Central memory CD4-positive, alpha-beta T cell (primary cell): ENCODE measurements at places on chromosomes 3 and 15.

GRCh38 chr15:67456677-67457529, 64.0 kb upstream of the C15orf61 start:
- peak; percentile 62 for DNase-seq

- no peak for DNase-seq
Measured at GRCh38 chr15:65952391-65953053, 83.2 kb downstream of the RAB11A start.

DNA sequence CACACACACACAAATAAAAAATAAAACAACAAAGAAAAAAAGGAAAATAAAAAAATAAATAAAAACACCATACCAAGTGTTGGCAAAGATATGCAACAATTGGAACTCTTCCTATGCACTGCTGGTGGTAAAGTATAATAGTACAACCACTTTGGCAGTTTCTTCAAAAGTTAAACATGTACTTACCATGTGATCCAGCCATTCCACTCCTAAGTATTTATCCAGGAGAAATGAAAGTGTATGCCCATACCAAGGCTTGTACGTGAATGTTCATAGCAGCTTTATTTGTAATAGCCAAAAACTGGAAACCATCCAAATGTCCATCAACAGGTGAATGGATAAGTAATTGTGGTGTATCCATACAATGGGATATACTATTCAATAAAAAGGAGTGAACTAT, 17.0 kb downstream of the WDR93 start:
- DNase-seq: no peak

GRCh38 chr3:55185380-55185779, 257.5 kb upstream of the LRTM1 start:
- no peak for DNase-seq

- no peak for DNase-seq
Measured at GRCh38 chr3:35968043-35968622, 328.8 kb downstream of the ARPP21 start.

GRCh38 chr15:67967871-67968431, 86.2 kb upstream of the PIAS1 start:
- DNase-seq: no peak

DNA sequence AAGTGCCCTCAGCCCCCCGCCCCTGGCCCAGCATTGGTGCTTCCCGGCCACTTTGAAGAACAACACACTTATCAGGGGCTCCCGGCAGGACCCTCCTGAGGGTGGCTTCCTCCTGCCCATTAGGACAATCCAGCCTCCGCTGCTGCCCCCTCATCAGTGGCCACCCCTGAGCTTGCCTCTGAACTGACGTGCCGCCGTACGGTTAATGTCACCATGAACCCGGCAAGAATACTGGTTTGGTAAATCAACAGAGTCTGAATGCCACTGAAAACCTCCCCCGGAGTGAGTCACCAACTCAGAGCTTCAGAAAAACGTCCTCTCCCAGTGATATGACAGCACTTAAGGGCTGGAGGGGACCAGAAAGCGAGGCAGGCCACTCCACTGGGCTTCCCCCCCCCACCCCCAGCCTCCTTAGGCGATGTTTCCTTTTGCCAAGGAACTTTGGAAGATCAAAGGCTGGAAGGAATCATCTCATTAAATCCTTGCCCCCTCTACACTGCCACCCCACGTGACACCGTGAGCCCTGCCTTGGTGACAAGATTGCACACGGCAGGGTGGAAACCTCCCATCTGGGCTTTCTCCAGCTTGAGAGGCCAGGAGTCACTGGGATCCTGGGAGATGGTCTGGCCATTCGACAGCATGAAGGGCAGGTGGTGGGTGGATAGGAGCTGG, 142.1 kb downstream of the NUP210 start:
- no peak for DNase-seq

DNA sequence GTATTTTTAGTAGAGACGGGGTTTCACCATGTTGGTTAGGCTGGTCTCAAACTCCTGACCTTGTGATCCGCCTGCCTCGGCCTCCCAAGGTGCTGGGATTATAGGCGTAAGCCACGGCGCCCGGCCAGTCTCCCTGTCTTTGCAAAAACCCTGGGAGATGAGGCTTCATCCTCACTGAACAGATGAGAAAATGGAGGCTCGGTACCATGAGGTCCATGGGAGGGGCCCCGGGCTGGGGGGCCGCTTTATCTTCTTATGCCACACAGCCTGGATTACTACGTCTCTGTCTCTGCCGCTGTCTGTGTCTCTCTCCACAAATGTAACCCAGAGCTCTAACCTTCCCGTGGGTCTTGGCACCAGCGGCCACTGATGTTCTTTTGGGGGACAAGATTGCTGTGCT, 39.1 kb downstream of the ABTB1 start:
- DNase-seq: no peak

DNA sequence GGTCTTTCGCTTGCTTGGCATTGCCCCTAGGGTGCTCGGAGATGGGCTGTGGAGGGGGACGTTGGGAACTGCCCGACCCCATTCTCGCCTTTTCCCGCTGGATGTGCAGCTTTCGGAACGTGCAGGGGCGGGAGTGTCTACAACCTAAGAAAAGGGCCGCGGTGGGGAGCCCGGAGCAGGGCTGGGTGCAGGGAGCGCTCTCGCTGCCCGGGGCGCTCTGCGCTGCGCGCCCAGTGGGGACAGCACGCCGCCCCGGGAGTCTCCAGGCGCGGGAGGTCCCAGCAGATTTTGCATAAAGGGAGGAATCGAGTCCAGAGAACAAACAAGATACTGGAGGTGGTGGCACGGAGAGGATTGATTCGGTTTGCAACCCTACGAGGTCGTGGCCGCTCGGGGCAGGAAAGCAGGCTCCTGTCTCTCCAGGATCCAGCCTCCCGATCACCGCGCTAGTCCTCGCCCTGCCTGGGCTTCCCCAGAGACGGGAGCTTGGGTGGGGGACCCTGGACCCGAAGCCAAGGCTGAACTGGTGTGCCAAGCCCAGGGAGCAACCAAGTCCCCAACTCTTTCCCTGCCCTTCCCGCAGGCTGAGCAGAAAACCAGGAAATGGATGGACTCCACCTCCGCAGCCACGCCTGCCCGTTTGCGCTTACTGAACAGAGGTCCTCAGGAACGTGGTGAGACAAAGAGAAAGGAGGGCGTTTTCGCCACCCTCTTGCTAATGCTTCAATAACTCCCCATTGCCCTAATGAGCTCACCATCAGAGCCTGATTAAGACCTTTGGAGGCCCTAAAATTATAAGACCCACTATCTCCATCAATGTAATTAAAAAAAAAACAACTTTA, 59.7 kb downstream of the NOX5 start:
- no peak for DNase-seq

- DNase-seq: no peak
Measured at GRCh38 chr3:189309400-189309975, 137.7 kb downstream of the TPRG1 start.

- DNase-seq: no peak
Measured at GRCh38 chr3:107600780-107601179, 78.0 kb downstream of the BBX start.

GRCh38 chr15:81575436-81576123, 201.6 kb upstream of the TMC3 start:
- no peak for DNase-seq

DNA sequence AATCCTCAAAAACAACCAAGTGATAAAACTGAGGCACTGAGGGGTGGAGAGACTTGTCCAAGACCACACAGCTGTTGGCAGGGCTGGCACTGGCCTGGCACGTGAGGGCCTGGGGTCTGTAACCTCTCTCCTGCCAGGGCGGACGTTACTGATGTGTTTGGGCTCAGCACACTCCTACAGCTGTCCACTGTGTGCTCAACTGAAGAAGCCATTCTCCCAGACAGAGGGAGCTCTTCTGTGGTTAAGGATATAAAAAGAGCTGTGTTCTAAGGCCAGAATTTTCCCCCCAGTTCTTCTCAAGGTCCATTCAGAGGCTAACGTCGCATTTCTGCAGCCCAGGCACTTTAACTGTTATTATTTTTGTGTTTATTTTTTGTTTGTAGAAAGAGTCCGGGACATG, 429.0 kb upstream of the ATP11B start:
- no peak for DNase-seq

- no peak for DNase-seq
Measured at GRCh38 chr15:84741121-84741520, 7.3 kb upstream of the ZNF592 start.

GRCh38 chr3:10753964-10754363, 62.1 kb upstream of the SLC6A11 start:
- no peak for DNase-seq

GRCh38 chr3:63060412-63060811, 185.2 kb upstream of the CADPS start:
- no peak for DNase-seq

DNA sequence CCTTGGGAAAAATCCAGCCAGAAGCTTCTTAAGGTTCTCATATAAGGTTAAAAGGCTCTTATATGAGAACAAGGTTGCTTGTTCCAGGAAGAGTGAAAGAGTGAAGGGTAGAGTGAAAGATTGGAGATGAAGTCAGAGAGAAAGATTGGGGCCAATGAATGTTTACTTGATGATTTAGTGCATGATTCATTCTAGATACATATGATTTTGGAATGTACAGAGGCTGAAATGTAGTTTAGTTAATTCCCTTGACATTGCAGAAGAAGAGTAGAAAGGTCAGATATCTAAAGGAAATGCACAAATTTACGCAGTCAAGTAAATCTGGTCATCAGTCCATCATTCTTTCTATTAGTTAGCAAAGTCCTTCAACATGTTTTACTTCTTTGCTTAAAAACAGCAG, 619.8 kb upstream of the ZNF717 start:
- DNase-seq: no peak

DNA sequence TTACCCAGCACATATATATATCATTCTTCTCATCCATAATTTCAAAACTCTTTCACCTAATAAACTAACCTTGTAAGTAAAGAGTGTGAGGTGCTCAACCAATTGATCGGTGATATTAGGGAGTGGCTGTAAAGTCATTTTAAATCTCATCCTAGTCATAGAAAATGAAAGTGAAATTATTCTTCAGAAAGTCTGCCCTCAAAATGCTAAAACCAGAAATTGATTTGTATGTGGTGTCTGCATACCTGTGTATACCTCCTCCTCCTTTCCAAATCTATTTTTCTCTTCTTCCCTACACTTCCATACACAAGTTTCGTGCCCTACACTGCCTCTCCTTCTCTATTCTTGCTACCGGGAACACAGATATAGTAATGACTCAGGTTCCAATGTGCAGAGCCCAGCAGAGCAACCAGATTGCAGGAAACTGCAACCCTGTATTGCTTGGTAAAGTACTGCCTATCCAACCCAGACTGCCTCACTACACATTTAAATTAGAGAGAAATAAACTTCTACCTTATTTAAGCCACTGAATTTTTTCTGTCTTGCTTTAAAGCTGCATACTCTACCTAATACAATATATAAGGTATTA, 7.4 kb upstream of the TBC1D5 start:
- no peak for DNase-seq

- DNase-seq: no peak
Measured at GRCh38 chr3:98788651-98789050, 25.5 kb downstream of the ST3GAL6 start.

DNA sequence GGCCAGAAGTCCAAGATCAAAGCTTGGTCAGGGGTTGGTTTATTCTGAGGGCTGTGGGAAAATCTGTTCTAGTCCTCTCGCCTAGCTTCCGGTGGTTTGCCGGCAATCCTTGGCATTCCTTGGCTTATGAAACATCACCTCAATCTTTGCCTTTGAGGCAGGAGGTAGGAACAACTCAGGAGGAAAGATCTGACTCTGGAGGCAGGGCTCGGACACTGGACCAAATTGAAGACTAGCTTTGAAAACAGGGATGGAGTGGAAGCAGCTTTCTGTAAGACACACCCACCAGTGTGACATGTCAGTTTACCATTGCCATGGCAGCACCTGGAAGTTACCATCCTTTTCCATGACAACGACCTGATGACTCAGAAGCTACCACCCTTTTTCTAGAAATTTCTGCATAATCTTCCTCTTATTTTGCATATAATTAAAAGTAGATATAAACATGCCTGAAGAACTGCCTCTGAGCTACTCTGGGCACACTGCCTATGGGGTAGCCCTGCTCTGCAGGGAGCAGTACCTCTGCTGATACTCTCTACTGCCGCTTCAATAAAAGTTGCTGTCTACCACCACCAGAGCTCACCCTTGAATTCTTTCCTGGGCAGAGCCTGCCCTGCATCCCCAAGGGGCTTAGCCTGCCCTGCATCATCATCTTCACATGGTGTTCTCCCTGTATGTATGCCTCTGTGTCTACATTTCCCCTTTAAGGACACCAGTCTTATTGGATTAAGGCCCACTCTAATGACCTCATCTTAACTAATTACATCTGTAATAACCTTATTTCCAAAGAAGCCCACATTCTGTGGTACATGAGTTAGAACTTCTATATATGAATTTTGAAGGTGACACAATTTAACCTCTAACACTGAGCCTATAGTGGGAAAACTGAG, 38.3 kb upstream of the TM4SF4 start:
- DNase-seq: no peak

GRCh38 chr3:107411779-107412178, 34.5 kb downstream of the CCDC54 start:
- DNase-seq: no peak

- no peak for DNase-seq
Measured at GRCh38 chr3:45832699-45833098, 9.2 kb downstream of the LZTFL1 start.

DNA sequence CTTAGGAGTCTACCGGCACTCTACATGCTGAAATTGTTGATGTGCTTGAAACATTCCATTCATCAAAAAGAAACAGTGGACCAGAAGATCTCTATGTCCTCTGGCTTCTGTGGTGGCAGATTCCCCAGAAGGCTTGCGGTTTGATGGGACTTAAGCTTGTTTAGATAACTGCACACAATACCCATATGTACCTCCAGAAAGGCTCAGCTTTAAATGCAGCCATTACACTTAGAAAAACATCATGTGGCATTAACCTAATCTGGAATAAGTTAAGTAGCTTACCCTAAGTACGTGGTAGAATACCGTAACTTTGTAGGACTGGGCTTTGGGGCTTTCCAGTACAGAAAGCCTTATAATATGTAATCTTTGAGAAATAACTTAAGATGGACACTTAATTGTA, 187.3 kb downstream of the RBMS3 start:
- no peak for DNase-seq

GRCh38 chr15:28891588-28891987, 5.8 kb downstream of the APBA2 start:
- no peak for DNase-seq

- no peak for DNase-seq
Measured at GRCh38 chr3:154614601-154615000, 184.6 kb upstream of the GPR149 start.

DNA sequence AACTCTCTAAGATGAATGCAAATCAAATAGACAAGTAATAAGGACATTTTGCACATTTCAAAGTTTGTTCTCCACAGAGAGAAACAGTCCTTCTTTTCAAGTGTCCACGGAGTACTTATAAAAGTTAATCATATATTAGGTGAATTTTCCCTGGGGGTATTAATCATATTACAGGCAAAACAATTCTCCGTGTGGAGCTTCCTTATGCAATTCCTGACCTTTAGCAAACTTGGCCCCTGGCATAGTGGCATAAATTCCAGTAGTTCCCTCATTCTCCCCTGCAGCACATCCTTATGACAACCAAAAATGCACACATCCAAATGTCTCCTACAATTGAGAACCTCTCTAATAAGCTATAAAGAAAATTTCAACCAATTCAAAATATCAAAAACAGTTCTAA, 34.4 kb downstream of the FSIP1 start:
- no peak for DNase-seq

GRCh38 chr3:3744826-3745225, 54.4 kb upstream of the LRRN1 start:
- DNase-seq: no peak
